Cortex of kidney (tissue), 1 donor: ENCODE measurements at places on chromosomes 6 and 20.

- no peak for DNase-seq
Observed at GRCh38 chr6:130713144-130713543, 114.1 kb upstream of the SMLR1 start.

DNA sequence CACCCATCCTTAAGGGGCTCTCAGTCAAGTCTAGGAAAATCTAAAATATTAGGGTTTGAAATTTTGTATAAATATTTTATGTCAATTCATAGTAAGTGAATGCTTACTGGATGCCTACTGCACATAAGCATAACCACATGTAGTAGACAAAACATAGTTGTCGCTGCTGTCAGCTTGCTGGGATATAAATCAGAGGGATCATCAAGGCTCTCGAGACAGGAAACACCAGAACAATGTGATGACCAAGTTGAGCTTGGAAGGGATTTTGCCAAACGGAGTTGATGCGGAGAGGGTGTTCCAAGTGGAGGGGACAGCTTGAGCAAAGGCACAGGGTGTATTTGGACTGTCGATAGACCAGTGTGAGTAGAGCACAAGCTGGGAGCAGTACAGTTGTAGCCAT lies 105.8 kb upstream of the SUPT3H start:
- DNase-seq, result no peak

GRCh38 chr20:59987135-59987534 lies 28.9 kb downstream of the CDH26 start:
- DNase-seq, result no peak

GRCh38 chr6:10901770-10902169 lies 14.9 kb downstream of the SYCP2L start:
- no peak for DNase-seq

DNA sequence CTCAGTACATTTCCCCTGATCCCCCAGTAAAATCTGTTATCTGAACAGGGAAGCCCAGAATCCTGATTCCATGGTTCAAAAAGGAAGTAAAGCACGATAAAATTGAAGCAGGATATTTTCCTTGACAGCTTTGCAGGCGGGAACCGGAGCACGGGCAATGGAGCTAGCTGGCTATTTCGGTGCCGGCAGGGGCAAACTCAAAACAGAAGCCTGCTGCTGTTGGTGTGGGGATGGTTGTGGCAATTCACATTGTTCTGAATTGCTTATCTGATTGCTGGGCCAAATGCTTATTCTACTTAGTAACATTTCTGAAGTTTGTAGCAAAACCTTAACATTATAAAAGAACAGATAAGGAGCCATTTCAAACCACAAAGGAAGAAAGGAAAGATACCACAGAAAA lies 172.4 kb downstream of the MMS22L start:
- DNase-seq, result no peak

DNA sequence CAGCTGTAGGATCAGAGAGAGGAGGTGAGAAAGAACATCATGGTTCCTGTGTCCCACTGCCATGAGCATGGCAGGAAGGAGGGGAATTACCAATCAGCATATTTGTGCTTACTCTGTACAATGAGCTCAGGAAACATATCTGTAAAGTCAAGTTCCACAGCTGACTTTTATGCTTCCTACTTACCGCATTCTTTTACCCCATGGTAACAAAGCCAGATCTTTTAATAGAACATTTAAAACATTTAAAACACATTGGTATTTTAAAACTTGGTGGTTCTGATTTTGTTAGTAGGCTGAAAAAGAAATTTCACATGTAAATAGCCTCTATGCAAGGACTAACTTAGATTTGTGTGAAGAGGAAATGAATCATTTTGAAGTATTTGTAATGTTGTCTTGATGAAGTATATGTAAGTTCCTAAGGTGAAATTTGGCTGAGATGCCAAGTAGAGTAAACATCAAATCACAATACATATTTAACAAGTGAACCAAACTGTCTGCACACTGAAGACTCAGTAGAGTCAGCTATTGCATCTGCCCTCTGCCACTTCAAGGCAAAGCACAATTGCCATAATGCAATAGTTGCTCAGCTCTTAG lies 114.7 kb downstream of the GJA10 start:
- DNase-seq, result no peak

DNA sequence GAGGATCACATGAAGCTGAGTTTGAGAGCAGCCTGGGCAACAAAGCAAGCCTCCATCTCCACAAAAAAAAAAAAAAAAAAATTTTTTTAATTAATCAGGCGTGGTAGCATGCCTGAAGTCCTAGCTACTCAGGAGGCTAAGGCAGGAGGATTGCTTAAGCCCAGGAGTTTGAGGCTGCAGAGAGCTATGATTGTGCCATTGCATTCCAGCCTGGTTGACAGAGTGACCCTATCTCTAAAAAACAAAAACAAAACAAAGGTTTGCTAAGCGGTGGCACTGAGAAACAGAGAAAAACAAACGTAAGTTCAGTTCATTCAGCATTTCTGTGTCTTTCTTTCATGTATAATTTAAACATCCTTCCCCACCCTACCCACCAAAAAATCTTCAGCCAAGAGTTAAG lies 78.4 kb downstream of the ANKS1A start:
- no peak for DNase-seq

- DNase-seq, result no peak
Observed at GRCh38 chr20:49636447-49636846, 68.5 kb upstream of the PTGIS start.

- DNase-seq, result no peak
Observed at GRCh38 chr6:28235912-28236452, 10.9 kb downstream of the ZSCAN9 start.

DNA sequence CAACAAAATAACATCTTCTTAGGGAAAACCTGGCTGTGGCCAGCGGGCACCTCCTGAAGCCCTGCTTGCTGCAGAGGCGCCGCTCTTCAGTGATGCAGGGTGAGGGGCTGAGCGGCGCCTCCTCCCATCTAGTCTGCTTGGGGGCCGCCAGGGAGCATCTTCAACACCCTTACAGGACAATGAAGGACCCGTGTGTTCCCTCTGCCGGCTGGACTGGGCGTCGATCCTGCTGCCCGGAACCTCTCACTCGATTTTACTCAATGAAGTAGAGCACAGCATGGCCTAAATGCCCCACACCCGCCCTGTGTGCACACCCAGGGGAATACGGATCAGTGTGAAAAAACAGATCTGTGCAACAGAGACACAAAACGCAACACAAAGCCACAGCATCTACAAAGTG lies 28.5 kb upstream of the MPC1 start:
- no peak for DNase-seq

DNA sequence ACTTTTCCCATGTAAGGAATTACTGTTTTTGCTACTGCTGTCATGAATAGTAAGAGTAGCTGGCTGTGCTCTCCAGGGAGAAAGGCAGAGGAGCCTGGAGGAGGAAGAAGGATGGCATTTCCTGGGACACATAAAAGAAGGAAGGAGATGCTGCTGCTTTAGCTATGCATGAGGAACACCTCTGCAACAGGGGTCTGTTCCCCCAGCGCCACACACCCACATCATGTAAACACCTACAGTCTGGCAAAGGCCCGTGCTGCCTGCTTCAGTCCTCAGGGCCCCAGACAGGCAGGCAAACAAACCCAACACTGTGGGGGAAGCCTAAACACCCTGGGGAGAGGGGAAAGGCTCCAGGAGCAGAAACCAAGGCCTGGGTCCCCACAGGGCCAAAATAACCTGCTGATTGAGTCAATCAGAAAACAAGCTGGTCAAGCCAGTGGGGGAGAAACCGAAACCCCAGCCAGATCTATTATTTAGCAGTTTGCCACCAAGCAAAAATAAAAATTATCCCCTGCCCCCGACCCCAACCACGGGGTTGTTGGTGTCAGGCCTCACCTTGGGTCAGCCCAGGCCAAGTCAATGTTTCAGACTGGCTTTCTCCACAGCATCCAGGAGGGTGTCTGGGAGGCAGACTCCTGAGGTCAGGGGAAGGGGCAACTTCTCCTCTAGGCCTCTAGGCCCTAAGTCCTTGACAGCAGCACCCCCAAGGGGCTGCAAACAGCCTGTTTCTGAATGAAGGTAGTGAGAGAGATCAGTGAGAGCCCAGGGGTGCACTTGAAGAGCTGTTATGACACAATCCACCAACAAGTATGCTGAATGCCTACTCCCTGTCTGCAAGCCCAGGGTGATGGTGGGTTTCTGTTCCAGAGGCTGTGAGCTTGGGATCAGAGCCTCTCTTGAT lies 34.6 kb upstream of the SCUBE3 start:
- DNase-seq, result no peak

- no peak for DNase-seq
Observed at GRCh38 chr6:146871611-146872425, 273.0 kb downstream of the ADGB start.

DNA sequence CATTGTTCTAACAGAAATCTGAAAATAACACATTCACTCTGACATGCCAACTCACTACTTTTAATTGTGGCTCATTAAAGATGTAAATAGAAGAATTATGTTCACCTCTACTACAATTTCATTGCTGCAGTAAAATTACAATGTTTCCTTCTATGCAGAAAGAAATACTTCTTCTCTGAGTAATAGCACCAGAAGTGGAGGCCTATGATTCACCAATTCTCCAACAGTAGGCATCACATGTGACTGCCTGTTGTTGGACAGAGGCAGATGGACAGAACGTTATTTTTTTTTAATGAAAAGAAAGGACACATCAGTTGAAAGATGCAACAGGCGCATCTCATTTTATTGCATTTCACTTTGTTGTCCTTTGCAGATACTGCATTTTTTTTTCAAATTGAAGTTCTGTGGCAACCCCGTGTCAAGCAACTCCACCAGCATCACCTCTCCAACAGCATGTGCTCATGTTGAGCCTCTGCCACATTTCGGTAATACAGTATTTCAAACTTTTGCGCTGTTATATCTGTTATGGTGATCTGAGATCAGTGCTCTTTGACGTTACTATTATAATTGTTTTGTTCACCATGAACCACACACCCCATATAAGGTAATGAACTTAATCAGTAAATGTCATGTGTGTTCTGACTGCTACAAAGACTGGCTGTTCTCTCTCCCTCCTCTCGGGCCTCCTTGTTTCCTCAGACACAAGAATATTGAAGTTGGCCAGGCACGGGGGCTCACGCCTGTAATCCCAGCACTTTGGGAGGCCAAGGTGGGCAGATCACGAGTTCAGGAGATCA lies 121.4 kb downstream of the ATXN1 start:
- no peak for DNase-seq

DNA sequence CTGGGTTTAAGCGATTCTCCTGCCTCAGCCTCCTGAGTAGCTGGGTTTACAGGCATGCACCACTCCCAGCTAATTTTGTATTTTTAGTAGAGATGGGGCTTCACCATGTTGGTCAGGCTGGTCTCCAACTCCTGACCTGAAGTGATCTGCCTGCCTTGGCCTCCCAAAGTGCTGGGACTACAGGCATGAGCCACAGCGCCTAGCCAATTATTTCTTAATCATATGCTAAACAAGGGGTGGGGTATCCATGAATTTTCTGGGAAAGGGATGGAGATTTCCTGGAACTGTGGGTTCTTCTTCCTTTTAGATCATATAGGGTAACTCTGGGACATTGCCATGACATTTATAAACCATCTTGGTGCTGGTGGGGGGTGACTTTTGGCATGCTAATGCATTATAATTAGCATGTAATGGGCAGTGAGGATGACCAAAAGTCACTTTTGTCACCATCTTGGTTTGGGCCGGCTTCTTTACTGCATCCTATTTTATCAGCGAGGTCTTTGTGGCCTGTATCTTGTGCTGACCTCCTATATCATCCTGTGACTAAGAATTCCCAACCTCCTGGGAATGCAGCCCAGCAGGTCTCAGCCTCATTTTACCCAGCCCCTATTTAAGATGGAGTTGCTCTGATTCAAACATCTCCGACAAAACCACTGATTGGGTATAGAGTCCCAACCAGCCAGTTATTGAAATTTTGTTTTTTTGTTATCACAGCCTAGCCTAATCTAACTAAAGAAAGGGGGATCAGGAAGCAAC lies 29.9 kb upstream of the DDR1 start:
- no peak for DNase-seq

DNA sequence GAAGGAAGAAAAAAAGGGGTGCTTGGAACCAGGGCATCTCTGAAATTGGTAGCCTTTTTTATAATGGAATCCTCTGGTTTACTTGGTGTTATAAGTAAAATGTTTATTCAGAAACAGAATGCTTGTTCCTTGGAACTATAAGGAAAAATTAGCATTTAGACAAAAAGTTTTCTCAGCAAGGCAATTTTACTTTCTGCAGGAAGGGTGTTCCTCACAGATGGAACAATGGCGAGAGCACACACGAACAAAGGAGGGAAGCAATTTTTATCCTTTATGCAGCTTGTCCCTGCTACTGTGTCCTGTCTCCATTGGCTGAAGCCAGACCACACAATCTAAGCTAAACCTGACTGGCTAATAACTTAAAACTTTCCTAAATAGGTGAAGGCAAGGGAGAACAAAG lies 22.7 kb upstream of the FANCE start:
- no peak for DNase-seq

DNA sequence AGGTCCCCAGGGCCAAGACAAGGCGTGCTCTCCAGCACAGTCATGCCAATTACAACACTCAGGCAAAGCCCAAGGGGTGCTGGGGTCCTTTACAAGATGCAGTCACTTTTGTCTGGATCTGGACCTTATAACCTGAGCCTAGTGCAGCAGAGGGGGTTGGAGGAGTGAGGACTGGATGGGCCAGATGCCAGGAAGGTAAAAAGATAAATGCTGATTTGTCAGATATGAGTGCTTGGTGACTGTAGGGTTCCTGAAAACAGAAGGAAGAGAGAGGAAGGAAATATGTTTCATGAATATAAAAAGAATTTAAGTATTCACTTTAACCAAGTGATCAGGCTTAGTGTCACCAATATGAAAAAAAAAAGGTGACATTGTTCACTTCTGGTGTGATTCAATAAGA lies 43.4 kb upstream of the TFAP2A start:
- no peak for DNase-seq

DNA sequence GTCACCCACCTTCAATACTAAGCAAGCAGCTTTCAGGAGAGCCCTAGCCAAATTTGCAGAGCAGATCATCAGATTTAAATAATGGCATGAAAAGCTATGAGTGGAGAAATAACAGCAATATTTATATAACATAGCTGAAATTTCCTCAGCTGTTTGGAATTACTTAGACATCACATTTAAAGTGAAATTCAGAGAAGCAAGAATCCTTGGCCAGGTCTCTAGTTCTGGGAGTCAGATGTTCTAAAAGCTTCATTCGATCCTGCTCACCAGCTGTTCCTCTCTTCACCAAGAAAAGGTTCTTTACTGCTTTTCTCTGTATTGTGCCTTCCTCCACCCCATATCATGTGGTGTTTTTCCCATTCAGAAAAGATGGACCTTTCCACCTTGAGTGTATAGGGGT lies 152.3 kb upstream of the JAG1 start:
- no peak for DNase-seq

DNA sequence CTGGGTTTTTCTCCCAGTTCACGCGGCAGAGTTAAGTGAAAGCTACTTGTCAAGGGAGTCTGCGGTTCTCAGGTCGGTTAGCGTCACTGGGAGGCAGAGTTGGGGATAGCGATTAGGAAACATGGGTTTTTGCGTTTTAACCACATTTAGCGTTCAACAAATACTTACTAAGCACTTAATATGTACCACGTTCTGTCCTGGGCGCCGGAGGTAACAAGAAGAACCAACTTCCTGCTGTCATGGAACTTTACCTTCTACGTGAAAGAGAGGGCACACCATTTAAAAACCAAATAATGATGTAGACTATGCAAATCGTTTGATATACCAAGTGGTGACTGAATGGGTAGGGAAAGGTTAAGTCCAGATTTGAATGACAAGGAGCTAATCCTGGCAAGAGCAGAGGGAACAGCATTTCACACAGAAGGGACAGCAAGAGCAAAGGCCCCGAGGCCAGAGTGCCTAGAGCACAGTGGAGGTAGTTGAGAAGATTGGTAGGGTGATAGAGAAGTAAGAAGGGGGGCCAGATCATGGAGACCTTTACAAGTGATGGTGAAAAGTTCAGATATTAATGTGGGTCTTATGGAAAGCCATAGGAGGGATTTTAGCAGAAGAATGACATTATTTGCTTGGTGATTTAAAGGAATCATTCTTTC lies 744 bp downstream of the RIOK1 start:
- no peak for DNase-seq
